ENCODE measurements at places on chromosomes 7 and 10. TPM values are rescaled to one million over a fixed set of nuclear protein-coding genes. Genes with fewer than 3 reads are reported as not detected.

GRCh38 chr10:29238523-29239135, 50.2 kb upstream of the LYZL1 start:
- DNase-seq: no peak

DNA sequence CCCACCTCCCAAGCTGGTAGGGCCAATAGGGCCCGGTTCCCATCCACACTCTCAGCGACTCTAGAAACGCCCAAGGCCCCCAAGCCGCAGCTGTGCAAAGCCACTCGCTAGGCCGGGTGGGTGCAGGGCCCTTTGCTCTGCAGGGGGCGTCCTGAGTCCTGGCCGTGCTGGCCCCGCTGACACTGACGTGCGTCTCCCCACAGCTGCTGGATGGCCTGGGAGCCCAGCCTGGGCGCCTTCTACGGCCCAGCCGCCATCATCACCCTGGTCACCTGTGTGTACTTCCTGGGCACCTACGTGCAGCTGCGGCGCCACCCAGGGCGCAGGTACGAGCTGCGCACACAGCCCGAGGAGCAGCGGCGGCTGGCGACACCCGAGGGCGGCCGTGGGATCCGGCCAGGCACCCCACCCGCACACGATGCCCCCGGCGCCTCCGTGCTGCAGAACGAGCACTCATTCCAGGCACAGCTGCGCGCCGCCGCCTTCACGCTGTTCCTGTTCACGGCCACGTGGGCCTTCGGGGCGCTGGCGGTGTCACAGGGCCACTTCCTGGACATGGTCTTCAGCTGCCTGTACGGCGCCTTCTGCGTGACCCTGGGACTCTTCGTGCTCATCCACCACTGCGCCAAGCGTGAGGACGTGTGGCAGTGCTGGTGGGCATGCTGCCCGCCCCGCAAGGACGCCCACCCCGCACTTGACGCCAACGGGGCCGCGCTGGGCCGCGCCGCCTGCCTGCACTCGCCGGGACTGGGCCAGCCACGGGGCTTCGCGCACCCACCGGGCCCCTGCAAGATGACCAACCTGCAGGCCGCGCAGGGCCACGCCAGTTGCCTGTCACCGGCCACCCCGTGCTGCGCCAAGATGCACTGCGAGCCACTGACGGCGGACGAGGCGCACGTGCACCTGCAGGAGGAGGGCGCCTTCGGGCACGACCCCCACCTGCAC, 31.6 kb upstream of the KNDC1 start:
- no peak for DNase-seq

DNA sequence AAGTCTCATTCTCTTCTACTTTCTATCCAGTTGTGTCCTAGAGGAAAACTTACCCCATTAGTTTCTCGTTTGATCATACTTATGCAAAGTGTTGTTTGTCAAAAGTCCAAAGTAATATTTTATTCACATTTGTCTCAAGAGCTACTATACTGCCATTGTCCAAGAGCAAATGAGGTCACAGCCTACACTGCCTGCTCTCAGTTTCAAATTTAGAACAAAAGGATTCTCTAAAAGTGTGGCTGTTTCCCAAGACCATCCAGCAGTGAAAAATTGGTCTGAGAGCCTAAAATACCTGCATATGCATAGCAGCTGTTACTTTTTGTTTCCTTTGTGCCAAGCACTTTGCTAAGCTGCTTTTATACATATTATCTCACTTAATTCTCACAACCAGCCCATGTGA, 439.5 kb upstream of the NFE2L3 start:
- DNase-seq: no peak

GRCh38 chr7:157493017-157493416, 156.2 kb downstream of the DNAJB6 start:
- no peak for DNase-seq

- no peak for DNase-seq
Measured at GRCh38 chr7:116224492-116225098, 14.3 kb downstream of the TES start.

DNA sequence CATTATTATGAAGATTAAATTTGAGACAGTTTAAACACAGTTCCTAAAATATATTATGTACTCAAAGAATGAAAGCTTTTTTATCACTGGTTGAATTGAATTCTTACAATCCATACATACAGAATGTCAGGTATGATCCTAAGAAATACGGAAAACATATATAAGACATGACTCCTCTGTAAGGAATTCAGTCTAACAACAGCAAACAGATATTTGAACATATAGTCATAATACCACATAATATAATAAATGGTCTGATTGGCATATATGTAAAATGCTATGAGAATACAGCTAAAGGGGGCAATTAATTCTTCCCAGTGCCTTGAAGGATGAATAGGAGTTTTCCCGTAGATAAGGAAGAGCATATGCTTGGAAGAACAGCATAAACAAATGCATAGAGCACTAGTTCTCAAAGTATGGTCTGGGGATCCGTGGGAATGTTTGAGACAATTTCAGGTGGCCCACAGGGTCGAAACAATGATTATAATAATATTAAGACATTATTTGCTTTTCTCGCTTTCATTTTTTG, 10.6 kb upstream of the ARID5B start:
- no peak for DNase-seq

The PRSS1 gene
- total RNA-seq: 0.96 TPM

The SLC39A12 gene
- not detected for total RNA-seq

Data from H7 (cell line).